ENCODE measurements at places on chromosomes 4 and X.

GRCh38 chr4:86939729-86940575 lies 5.1 kb downstream of the AFF1 start:
- no peak for DNase-seq

GRCh38 chr4:905485-906338 lies 26.4 kb downstream of the GAK start:
- no peak for DNase-seq

DNA sequence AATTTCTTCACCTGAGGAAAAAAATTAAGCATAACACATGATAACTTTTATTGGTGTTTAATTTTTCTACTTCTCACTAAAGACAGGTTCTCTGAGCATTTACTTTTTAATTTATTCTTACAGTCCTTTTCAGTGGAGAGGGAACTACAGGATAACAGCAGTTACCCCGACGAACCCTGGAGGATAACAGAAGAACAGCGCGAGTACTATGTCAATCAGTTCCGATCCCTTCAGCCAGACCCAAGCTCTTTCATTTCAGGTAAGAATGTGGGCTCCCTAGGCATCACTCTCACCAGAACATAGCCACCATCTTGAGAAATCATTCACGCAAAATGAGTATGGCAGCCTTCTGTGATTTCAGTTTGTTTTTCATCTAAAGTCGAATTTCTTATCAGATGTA lies 100.8 kb downstream of the REPS2 start:
- no peak for DNase-seq

DNA sequence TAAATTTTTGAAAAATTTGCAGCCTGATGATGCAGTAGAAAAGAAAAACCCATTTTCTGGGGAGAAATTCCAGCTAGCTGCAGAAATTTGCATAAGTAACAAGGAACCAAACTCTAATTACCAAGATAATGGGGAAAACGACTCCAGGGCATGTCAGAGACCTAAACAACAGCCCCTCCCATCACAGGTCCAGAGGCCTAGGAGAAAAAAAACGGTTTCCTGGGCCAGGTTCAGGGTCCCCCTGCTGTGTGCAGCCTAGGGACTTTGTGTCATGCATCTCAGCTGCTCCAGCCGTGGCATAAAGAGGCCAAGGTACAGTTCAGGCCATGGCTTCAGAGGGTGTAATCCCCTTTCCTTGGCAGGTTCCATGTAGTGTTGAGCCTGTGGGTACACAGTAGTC lies 733.7 kb upstream of the CT83 start:
- no peak for DNase-seq

GRCh38 chr4:103091601-103092223 lies 7.9 kb downstream of the BDH2 start:
- peak; percentile 18 for DNase-seq

DNA sequence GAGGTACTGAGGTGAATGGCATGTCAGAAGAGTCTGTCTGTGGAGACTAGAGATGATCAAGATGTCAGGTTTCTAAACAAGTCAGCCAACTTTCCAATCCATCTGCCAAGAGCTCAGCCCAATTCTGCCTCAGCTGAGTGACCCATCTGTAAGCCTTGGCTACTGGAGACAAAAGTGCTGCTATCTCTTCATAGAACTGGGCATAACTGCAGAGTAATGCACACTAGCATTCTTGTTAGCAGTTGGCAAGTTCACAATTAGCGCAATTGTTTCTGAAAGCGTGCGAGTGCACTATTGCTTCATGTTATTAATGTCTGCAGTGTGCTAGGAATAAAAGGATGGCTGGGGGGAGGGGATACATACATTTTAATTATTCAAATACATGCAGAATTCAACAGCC lies 32.9 kb upstream of the SH3D19 start:
- DNase-seq, result no peak

- DNase-seq, result no peak
These were observed 72.3 kb downstream of the TMEM47 start for GRCh38 chrX:34584781-34585180.

DNA sequence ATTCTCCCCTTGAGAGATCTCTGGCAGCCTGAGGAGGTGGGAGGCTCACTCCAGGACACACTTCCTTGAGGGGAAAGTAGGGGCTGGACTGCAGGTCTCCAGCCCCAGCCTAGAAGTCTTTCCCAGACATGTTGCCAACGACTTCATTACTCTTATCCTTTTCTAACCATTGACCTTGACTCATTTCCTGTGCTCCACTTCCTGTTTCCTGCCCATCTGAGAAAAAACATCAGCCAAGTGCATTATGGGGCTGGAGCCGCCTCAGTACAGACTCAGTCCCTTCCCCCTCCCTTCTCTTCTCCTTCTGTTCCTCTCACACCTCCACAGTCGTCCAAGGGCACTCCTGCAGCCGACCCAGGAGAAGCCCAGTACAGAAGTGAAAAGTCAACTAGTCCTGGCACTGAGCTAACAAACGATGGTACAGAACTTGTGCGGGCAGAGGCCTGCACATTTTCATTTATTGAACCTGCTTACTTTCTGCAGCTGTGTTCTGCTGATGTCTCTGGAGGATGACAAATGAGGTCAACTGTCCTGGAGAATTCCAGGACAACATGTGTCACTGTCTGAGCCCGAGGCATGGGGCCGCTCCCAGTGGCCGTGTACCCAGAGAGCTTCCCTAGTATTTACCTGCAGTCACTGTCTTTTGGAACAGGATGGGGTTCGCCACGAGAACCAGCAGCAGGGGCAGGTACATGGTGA lies 20.1 kb downstream of the GPR143 start:
- DNase-seq, result no peak

- no peak for DNase-seq
These were observed 2108.9 kb upstream of the TENM3 start for GRCh38 chr4:180134091-180134866.

DNA sequence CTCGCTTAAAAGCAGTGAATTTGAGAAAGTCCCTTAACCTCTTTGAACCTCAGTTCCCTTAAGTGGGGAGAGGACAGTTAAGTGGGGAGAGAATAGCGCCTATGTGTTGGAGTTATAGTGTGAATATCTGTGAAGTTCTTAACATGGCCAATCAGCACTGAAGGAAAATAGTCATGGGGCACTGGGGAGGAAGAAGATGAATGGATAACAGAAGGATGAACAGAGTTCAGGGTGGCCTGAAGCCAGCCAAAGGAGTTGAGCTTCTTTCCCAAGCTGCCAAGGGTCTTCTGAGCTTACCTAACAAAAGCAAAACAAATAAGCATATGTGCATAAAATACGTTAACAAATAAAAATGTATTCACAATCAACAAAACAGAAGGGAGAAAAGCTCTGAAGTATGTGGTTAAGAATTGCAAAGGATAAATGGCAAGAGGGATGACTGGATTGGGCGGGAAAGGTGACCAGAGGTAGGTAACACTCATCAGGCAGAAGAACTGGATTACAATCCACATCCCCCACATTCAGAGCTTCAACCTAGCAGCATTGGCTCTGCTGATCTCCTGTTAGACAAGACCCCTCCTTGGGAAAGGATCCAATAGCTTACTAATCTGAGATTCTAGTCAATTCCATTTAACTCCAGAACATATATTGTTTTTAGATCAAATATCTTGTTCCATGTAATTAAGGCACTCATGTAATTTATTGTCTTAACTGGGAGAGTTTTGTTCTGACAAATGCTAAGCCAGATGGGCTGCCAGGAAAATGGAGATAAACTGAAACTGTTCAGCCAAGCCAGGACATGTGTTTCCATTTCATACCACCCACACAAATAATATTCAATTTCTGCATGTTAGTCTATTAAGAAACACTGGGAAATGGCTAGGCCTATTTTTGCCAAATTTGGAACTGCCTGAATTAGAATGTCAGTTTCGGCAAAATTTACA lies 221.2 kb downstream of the LDB2 start:
- no peak for DNase-seq

DNA sequence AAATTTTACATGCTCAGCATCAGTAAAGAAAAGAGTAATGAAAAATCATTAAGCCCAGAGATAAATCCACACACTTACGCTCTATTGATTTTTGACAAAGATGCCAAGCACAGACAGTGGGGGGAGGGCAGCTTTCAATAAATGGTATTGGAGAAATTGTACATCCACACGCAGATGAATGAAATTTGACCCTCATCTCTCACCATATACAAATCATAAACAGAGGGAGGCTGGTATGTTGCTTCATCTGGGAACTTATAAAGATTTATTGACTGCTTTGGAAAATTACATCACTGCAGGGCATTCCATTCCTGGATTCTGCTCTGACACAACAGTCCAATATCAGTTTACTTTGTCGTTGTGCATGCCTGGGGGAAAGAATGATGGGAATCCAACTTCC lies 58.4 kb upstream of the XAGE1A start:
- no peak for DNase-seq

DNA sequence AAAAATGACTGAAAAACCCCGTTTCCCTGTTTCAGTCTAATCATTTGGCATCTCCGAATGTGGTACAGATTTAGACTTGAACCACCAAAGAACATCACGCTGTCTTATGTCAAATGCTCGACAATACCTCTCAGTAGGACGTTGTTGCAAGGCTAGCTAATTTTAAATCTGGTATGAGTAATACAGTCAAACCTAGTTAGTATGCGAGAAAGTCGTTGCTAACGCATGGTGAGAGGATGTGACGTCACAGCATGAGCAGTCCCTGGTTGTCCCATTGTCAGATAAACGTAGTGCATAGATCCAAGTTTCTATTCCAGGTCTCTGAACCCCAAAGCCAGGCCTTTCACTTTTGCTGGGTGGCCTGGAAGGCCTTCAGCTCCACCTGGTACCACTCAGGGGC lies 44.7 kb downstream of the SETD7 start:
- DNase-seq, result no peak

DNA sequence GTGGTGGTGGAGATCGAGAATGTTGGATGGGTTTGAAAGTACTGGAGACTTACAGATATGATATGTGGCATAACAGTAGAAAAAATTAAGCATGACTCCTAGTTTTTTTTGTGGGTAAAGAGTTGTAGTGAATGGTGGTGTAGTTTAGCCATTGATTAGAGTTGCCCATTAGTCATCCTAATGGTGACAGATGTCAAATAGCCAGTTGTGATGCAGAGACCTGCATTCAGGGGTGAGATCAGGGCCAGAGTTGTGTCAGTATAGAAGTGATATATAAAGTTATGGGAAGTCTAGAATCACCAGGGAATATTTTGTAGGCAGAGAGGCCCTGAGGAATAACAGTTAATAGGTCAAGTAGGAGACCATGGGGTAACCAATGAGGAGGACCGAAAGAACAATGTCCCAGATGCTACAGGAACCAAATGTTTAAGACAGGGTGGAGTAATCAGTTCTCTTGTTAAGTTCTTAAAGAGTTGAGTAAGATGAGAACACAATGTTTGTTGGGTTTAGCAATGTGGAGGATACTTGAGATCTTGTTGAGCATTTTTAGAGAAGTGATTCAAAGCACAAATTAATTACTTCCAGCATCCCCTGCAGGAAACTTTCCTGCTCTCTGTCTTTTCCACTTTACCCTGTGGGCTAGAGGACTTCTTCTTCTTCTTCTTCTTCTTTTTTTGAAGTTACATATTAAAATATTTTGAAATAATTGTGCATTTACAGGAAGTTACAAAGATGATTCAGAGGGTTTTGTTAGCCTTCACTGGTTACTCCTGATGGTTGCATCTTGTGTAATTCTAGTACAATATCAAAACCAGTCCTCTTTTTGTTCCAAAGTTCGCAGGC lies 13.3 kb downstream of the SGMS2 start:
- DNase-seq, result no peak

GRCh38 chr4:89904524-89904923 lies 9.9 kb downstream of the MMRN1 start:
- DNase-seq, result no peak
